ENCODE measurements at places on chromosomes 11 and 22.

DNA sequence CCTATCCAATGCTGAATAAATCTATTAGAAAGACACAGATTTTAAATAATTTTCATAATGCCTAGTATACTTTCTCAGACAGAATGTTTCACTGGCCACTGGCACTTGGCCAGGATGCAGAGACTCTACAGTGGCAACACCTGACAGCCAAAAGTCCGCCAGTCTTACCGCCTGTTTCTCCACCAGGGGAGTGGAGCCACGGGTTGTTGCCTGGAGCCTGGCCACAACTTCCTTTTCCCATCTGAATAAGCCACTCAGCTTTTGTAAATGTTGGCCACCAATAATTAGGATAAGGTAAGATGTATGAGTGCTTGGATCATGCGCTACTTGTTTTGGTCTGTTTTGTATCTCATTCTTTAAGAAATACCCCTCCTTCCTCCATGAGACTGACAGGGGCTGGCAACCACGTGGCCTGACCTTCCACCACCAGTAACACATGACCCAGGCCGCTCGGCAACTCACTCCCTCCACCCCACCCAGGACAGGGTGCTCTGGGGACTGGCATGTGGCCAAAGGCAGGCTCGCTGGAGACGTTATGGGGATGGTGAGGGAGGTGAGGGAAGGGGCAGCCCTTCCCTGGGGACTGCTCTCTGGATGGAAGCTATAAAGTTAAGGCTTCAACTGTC, 93.0 kb upstream of the BID start:
- H3K4me1 ChIP-seq = peaks cover 5% of the 10 kb centered on the region
- peak; percentile 32 for DNase-seq
- H3K36me3 ChIP-seq = peaks cover 63% of the 10 kb centered on the region
- peak overlapping the region; percentile 34 for H3K27ac ChIP-seq
- no peak overlapping the region for H3K4me3 ChIP-seq

DNA sequence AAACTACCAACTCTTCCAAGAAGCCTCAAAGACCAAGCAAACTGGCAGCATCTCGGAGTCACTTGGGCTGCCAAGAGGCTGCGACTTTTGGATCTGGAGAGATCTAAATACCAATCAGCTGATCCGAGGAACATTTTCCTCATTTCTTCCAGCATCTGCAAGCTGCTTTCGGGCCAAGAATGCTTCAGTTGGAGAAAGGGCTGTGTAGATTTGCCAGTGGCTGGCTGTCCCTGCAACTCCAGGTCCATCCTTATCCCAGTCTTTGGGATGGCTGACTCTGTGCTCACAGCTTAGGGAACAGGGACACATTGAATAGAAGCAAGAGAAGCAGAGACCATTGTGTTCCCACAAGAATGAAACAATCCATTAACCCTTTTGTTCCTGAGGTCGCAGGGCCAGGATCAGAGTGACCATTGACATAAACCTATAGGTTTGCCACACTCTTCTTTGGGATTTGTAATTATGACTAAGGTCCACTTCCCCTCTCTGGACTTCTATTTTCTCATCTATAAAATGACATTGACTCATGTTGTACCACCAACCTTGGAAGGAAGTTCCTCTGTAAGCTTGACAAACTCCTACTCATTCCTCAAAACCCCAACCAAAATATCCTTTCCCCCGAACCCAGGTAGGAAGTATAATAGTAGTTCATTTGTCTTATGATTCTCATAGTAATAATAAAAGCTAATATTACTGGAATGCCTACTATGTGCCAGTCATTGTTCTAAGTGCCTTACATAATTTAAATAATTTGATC, 340.8 kb downstream of the MN1 start:
- no peak overlapping the region for H3K27ac ChIP-seq
- no peak overlapping the region for H3K4me3 ChIP-seq
- H3K4me1 ChIP-seq = no peaks in the 10 kb centered on the region

DNA sequence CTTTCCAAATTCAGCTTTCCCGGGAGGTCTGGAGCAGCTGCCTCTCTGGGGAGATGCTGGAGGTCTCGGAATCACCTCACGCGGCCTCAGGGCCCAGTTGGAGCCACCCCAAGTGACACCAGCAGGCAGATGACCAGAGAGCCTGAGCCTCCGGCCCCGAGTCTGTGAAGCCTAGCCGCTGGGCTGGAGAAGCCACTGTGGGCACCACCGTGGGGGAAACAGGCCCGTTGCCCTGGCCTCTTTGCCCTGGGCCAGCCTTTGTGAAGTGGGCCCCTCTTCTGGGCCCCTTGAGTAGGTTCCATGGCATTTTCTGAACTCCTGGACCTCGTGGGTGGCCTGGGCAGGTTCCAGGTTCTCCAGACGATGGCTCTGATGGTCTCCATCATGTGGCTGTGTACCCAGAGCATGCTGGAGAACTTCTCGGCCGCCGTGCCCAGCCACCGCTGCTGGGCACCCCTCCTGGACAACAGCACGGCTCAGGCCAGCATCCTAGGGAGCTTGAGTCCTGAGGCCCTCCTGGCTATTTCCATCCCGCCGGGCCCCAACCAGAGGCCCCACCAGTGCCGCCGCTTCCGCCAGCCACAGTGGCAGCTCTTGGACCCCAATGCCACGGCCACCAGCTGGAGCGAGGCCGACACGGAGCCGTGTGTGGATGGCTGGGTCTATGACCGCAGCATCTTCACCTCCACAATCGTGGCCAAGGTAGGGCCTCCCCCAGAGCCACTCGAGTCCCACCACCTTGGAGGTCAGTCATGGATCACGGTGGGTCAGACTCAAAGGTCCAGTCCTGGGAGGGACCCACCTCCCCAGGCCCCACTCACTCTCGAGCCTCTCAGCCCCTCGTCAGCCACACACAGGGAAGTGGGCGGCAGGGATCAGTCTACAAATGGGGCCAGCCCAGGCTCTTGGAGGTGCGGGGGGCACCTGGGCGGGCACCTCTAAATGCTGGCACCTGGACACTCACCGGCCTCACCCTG, 525 bp downstream of the SLC22A12 start:
- no peaks in the 10 kb centered on the region for H3K27me3 ChIP-seq
- no peaks in the 10 kb centered on the region for H3K36me3 ChIP-seq
- no peak for DNase-seq
- no peaks in the 10 kb centered on the region for H3K4me1 ChIP-seq

- DNase-seq = no peak
- H3K4me3 ChIP-seq = no peak overlapping the region
- peaks cover 18% of the 10 kb centered on the region for H3K4me1 ChIP-seq
Measured at GRCh38 chr11:104725796-104726408, 172.4 kb downstream of the CASP12 start.

DNA sequence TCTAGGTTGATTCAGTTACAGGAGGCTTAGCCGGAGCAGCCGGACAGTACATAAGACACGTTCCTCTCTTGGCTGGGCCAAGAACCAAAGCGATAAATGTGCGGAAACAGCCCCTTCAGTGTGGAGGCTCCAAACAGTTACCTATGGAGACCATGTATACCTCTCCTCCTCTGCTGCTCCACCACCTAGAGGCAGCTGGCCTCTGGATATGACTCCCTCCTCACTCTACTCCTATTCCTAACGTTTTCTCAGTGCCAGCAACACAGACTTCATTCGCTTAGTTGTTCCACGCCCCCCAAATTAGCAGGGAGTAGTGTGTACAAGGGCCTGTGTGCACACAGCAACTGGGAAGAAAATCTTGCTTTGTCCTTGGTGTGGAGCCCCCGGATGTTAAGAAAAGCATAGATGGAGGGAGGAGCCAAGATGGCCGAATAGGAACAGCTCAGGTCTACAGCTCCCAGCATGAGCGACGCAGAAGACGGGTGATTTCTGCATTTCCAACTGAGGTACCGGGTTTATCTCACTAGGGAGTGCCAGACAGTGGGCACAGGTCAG, 362.3 kb upstream of the KIRREL3 start:
- DNase-seq = no peak
- no peaks in the 10 kb centered on the region for H3K36me3 ChIP-seq
- H3K4me1 ChIP-seq = no peaks in the 10 kb centered on the region
- H3K27me3 ChIP-seq = no peaks in the 10 kb centered on the region
- no peak overlapping the region for H3K4me3 ChIP-seq

- no peaks in the 10 kb centered on the region for H3K27me3 ChIP-seq
- H3K4me3 ChIP-seq = no peak overlapping the region
- H3K36me3 ChIP-seq = no peaks in the 10 kb centered on the region
- no peaks in the 10 kb centered on the region for H3K4me1 ChIP-seq
- H3K27ac ChIP-seq = no peak overlapping the region
Measured at GRCh38 chr11:77171885-77172665, 44.0 kb downstream of the MYO7A start.

- no peaks in the 10 kb centered on the region for H3K36me3 ChIP-seq
- no peak for DNase-seq
- H3K27me3 ChIP-seq = no peaks in the 10 kb centered on the region
- no peak overlapping the region for H3K4me3 ChIP-seq
- no peaks in the 10 kb centered on the region for H3K4me1 ChIP-seq
- H3K27ac ChIP-seq = no peak overlapping the region
Measured at GRCh38 chr11:48900131-48900800, 83.4 kb downstream of the TRIM51G start.

DNA sequence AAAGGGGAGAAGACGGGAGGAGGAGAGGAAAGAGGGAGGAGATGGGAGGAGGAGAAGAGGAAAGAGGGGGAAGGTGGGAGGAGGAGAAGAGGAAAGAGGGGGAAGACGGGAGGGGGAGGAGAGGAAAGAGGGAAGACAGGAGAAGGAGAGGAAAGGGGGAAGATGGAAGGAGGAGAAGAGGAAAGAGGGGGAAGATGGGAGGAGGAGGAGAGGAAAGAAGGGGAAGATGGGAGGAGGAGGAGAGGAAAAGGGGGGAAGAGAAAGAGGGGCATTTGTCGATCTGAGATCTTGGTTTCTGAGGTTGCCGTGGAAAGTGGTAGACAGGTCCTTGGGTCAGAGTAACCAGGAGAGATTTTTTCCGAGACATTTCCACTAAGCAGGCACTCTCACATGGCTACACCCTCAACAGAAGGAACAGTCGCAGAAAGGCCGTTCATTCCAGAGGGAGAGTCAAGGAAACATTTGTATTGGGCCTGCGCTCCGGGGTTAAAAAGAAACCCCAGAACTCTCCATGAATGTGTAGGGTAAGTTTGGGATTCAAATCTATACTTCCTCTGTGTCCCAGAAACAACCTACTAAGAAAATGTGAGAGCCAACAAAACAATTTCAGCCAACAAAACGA, 39.8 kb upstream of the CARS1 start:
- peaks cover 68% of the 10 kb centered on the region for H3K36me3 ChIP-seq
- H3K4me1 ChIP-seq = no peaks in the 10 kb centered on the region
- DNase-seq = no peak
- no peak overlapping the region for H3K4me3 ChIP-seq
- no peaks in the 10 kb centered on the region for H3K27me3 ChIP-seq

DNA sequence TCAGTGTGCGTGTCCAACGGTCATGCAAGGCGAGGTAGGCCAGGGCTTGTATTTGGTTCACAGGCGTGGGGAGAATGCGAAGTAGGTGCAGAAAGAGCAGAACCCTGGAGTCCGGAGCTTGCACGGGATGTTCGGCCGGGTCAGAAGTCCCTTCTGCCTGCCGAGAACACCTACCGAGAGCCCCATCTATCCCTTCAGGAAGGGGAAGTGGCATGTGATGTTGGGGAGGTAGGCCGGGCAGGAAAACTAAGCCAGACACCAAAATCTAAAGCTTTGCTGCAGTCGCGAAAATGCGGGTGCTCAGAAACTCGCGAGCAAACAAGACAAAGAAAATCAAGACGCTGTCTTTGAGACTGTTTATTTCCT, 435 bp upstream of the TAF6L start:
- H3K27me3 ChIP-seq = no peaks in the 10 kb centered on the region
- peak overlapping the region; percentile 78 for H3K27ac ChIP-seq
- peak overlapping the region; percentile 69 for H3K4me3 ChIP-seq
- H3K36me3 ChIP-seq = peaks cover 32% of the 10 kb centered on the region
- no peak for DNase-seq

All from DND-41 (cell line).